ENCODE measurements at places on chromosomes 13 and 19. TPM values are rescaled to one million over a fixed set of nuclear protein-coding genes. Genes with fewer than 3 reads are reported as not detected.

PRMT1 gene
- polyA plus RNA-seq = 383 TPM

TLE6 gene
- polyA plus RNA-seq = 0.91 TPM

KLK11 gene
- polyA plus RNA-seq = 1.5 TPM

ANGPTL4 gene
- polyA plus RNA-seq = 551 TPM

HSPBP1 gene
- 36.7 TPM for polyA plus RNA-seq

REEP6 gene
- 1.2 TPM for polyA plus RNA-seq

- DNase-seq = peak; percentile 94
Observed at GRCh38 chr19:37077934-37078716, at the start of gene ZNF420. TSS of gene ZNF420 (plus strand) at chr19:37078433. CDS start at chr19:37089119, 10,686 bp downstream.

- peak; percentile 12 for DNase-seq
Observed at GRCh38 chr19:1355568-1356507, 27.9 kb upstream of the NDUFS7 start.

GRCh38 chr19:19274716-19275565 lies 1.8 kb upstream of the TM6SF2 start:
- DNase-seq = no peak

DNA sequence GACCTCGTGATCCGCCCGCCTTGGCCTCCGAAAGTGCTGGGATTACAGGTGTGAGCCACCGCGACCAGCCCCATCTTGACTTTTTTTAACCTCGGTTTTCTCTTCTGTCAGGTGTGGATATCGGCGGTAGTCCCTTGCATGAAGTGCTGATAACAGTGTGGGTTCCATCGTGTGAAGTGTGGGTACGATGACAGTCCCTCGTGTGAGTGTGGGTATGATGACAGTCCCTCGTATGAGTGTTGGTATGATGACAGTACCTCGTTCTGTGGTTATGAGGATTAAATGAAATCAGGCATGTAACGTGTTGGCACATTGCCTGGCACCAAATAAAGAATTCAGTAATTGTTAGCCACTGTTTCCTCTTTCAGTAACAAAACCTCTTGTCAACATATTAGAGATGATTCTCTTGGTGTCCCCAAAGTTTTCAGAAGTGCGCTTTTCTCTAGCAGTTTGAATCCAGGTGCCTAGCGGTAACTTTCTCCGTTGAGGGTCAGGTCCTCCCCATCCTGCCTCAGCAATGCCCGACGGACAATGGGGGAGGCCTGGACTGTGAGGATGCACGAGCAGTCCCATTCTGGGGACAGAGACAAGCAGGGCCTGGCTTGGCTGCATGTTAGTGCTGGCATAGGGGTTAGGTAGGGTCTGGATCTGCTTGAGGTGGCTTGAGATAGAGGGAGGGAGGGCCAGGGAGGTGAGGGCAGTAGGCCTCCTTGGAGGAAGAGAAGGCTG lies 15.3 kb downstream of the GATAD2A start:
- no peak for DNase-seq

DNA sequence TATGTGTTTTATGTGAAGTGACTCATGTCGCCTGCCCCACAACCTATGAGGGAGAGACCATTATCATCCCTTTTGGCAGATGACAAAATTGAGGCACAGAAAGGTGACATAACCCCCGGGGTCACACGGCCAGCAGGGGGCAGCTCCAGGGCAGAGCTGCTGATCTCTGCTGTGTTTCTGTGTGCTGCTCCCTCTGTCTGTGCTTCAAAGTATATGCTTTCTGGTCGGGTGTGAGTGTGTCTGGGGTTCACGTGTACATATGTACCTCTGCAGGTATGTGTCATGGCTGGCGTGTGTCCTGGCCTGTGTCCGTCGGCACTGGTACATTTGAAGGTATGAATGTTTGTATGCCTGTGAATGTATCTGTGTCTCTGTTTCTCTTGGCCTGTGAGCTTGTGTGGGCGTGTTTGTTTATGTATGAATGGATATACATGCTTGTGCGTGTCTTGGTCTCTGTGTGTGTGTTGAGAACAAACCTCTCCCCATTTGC lies 7.1 kb downstream of the LIPE start:
- DNase-seq = peak; percentile 87

- no peak for DNase-seq
Observed at GRCh38 chr19:2685204-2685704, 17.2 kb downstream of the GNG7 start.

GRCh38 chr19:6730941-6731670 lies 6.3 kb downstream of the GPR108 start:
- DNase-seq = no peak

DNA sequence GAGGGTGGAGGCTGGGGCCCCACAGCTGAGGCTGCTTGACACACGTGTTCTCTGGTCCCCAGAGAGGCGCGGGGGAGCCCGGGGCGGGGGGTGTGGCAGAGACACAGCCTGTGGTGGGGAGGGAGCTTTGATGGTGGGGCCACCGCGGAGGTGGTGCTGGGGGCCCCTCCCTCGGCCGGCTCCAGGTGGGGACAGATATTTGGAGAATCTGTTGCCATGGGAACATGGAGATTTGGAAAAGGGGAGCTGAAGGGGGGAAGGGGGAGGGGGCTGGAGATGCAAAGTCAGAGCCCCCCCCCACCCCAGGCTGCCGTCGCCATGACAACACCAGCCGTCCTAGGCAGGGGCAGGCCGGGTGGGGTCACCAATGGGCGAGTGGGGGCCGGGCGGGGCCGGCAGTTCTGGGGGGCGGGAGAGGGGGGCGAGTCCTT lies 1.2 kb downstream of the PRKCG start:
- DNase-seq = no peak

GRCh38 chr13:35888981-35889380 lies 242.2 kb downstream of the DCLK1 start:
- DNase-seq = no peak

DNA sequence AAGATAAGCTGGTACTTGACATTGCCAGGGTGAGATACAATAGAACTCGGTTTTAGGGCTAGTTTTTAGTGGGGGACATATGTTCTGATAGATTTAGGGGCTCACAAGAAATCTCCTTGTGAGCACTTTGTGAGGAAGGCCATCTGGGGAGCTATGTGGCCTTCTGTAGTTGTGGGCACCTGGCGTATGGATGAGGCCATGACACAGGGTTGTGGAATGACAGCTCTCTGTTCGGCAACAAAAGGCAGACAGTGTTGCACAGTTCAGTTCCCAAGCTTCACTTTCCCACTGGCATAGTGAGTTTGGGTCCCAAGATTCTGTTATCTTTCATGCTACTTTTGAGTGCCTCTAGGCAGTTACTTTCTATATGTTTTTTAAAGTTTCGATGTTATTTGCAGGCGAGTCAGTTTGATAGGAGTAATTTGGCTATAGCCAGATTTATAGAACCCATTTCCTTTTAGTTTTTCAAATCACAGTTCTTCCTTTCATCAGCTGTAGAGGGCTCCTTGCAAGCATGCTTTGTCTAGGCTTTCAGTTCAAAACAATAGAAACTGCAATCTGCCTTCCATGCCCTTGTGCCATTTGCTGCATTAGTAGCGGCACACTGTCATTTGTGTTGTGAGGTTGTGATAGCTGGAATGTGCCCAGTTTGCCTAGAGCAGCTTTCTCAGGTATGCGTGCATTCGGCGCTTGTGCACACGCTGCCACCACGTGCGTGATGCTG lies 70.6 kb upstream of the TEX29 start:
- no peak for DNase-seq

DNA sequence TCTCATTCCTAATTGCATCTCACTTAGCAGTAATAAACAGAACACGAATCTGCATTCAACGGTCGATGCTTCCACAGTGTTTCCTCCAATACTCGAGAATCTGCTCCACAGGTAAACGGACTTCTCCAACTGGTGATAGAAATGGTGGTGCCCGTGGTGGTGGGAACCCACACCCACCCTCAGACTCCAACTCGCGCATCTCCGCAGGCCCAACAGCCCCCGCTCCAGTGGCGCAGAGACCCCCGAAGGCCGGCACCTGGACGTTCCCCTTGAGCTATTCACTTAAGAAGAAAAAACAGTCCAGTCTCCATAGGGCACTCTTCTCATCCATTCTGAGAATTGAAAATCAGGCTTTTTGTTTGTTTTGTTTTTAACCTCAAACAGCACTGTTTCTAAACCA lies 13.8 kb upstream of the RASA3 start:
- no peak for DNase-seq

DNA sequence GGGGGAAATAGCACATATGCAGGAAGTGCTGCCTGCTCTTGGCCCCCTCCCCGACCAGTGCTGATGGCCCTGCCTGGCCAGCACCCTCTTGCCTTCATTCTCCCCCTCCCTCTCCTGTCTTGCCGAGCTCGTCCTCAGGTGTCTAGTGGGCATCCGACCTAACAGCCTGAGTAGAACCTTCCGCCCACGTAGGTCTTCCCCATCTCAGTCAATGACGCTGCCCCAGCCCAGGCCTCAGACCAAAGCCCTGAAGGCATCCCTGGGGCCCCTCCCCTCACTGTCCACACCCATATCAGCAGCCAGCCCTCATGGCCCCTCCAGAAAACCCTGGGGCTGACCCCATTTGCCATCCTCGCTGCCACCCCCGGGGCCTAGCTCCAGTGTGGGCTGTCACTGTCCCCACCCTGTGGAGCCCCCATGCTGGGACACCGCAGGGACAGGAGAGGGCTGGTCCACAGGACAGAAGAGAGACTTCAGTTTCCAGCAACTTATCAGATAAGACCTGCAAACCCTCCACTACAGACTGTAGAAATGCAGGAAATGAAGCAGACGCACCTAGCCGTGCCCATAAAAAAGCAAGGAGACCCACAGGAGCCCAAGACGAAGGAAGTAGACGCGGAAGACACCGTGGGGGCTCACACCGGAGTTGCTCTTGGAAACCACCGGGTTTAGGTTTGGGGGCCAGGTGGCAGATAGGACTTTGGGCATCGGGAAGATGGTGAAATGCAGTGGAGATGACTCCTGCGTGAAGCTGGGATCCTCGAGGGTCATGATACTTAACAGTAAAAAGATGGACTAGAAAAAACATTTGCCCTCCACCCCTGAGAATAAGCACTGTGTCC lies 38.3 kb downstream of the AP1M1 start:
- no peak for DNase-seq

DNA sequence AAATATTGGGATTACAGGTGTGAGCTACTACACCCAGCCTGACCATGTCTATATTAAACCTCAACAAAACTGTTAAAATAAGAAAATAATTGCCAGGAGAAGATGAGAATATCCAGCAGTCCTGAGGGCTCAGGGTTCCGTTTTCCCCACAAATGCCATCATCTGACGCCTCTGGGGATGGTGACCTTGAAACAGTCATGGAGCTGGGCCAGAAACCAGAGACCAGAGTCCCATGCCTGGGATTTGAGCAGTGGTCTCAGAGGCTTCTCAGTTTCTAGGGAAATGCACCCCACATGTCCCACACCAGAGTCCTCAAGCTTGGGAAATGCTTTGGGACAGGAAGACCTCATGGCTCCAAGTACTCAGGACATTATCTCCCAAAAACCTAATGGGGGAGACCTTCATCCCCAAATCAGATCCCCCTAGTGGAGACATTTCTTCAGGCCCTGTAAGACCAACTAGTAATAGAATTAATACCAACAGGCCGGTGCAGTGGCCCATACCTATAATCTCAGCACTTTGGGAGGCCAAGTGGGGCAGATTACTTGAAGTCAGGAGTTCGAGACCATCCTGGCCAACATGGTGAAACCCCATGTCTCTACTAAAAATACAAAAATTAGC lies 2.9 kb upstream of the MAP1S start:
- no peak for DNase-seq

- DNase-seq = no peak
Observed at GRCh38 chr13:113374511-113375175, 10.7 kb upstream of the GRTP1 start.

DNA sequence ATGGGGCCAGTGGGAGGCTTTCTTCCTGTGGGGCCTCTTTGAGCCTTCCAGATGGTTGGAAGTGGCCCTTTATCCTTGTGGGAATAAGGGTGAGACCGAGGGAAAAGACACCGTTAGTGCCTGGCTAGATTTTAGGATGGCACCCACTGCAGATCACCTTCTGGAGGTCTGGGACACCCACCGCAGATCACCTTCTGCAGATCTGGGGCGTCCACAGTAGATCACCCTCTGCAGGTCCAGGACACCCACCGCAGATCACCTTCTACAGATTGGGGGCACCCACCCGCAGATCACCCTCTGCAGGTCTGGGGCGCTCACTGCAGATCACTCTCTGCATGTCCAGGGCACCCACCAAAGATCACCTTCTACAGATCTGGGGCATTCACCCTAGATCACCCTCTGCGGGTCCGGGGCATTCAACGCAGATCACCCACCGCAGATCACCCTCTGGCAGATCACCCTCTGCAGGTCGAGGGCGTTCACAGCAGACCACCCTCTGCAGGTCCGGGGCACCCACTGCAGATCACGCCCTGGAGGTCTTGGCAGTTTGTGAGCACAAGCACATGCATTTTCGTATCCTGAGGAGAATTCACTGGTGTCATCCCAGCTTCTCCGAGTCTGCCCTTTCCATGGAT lies 153.4 kb upstream of the TSHZ3 start:
- DNase-seq = no peak

- DNase-seq = no peak
Observed at GRCh38 chr19:48493718-48494401, 17.8 kb downstream of the LMTK3 start.

GRCh38 chr13:100668408-100668807 lies 6.2 kb downstream of the TMTC4 start:
- DNase-seq = no peak
